ENCODE measurements at places on chromosomes 2 and 18. TPM values are rescaled to one million over a fixed set of nuclear protein-coding genes. Genes with fewer than 3 reads are reported as not detected.

DTYMK gene
- 70.3 TPM for total RNA-seq

LYPD1 gene
- 32.4 TPM for total RNA-seq

CYBRD1 gene
- 62.2 TPM for total RNA-seq

NT5C1B gene
- total RNA-seq = not detected

RAB27B gene
- 28.5 TPM for total RNA-seq

NR4A2 gene
- total RNA-seq = 5.7 TPM

RNF152 gene
- 1.5 TPM for total RNA-seq

EML6 gene
- total RNA-seq = 0.09 TPM

CPLX4 gene
- total RNA-seq = not detected

TMEM247 gene
- total RNA-seq = not detected

GKN1 gene
- 1.6 TPM for total RNA-seq

APCDD1 gene
- not detected for total RNA-seq

CYB5A gene
- 72.0 TPM for total RNA-seq

LTBP1 gene
- 1.6 TPM for total RNA-seq

EN1 gene
- total RNA-seq = not detected

CROCC2 gene
- not detected for total RNA-seq

GALNT3 gene
- 1.1 TPM for total RNA-seq

FAM124B gene
- total RNA-seq = not detected

All from NCI-H460 (cell line).